ENCODE measurements at places on chromosomes 1 and 21. TPM values are rescaled to one million over a fixed set of nuclear protein-coding genes. Genes with fewer than 3 reads are reported as not detected.

RCSD1 gene
- 3.2 TPM for total RNA-seq

TNFRSF4 gene
- 1.1 TPM for total RNA-seq

- H3K4me1 ChIP-seq, result no peaks in the 10 kb centered on the region
- no peak overlapping the region for H3K27ac ChIP-seq
- no peaks in the 10 kb centered on the region for H3K27me3 ChIP-seq
- H3K4me3 ChIP-seq, result no peak overlapping the region
Measured at GRCh38 chr1:245721488-245721887, 566.7 kb downstream of the KIF26B start.

- no peaks in the 10 kb centered on the region for H3K27me3 ChIP-seq
- peaks cover 5% of the 10 kb centered on the region for H3K4me1 ChIP-seq
- H3K27ac ChIP-seq, result no peak overlapping the region
- H3K36me3 ChIP-seq, result no peaks in the 10 kb centered on the region
- no peak for DNase-seq
Measured at GRCh38 chr1:210301615-210302000, 27.1 kb upstream of the HHAT start.

GRCh38 chr1:205111354-205111753 lies 10.4 kb downstream of the RBBP5 start:
- DNase-seq, result no peak
- no peaks in the 10 kb centered on the region for H3K27me3 ChIP-seq
- no peaks in the 10 kb centered on the region for H3K4me1 ChIP-seq
- no peak overlapping the region for H3K27ac ChIP-seq

GRCh38 chr1:204081164-204081790 lies 8.4 kb downstream of the SOX13 start:
- no peaks in the 10 kb centered on the region for H3K27me3 ChIP-seq
- H3K4me3 ChIP-seq, result no peak overlapping the region
- peaks cover 20% of the 10 kb centered on the region for H3K4me1 ChIP-seq
- H3K27ac ChIP-seq, result no peak overlapping the region
- no peak for DNase-seq

DNA sequence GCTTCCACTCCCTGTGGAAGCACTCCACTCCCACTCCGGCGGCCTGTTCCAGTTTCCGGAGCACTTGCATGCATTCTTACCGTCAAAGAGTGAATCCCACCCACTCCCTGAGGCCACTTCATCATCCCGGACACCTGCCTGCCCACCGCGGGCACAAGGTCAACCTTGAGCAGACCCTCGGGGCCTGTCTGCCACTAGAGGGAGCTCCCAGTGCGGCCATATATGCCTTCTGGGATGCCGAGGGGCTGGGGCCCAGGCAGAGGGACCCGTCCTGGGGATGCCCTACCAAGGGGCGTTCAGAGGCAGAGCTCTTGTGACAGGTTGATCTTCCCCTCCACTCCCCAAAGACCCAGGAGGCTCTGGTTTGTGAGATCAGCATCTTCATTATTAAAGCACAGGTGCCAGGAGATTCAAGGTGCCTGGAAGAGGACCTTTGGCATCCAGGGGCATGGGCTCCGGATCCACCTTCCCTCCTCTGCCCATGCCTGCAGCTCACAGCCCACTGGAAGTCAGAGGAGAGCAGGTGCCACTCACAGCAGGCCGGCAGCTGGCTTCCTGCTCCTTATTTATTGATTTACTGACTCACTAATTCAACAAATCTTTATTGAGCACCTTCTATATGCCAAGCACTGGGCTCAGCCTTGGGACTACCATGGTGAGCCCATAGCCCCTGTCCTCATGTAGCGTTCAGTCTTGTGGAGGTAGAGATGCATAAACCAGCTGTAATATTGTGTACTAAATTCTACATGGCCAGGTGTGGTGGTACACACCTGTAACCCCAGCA lies 47.3 kb downstream of the UBIAD1 start:
- no peaks in the 10 kb centered on the region for H3K27me3 ChIP-seq
- no peak overlapping the region for H3K4me3 ChIP-seq
- H3K27ac ChIP-seq, result no peak overlapping the region
- DNase-seq, result no peak
